ENCODE measurements at places on chromosomes 7 and 10. TPM values are rescaled to one million over a fixed set of nuclear protein-coding genes. Genes with fewer than 3 reads are reported as not detected.
A peak's percentile ranks its signal among the peaks of the same experiment; 100 is the strongest.

The NPTX2 gene
- total RNA-seq = 1.3 TPM

The TFR2 gene
- 0.47 TPM for total RNA-seq

The DOCK1 gene
- total RNA-seq = 20.6 TPM

GRCh38 chr10:101829561-101830315 lies 11.5 kb upstream of the OGA start:
- H3K27ac ChIP-seq = no peak overlapping the region
- no peak for DNase-seq
- H3K27me3 ChIP-seq = no peaks in the 10 kb centered on the region
- peaks cover 36% of the 10 kb centered on the region for H3K4me1 ChIP-seq
- peak overlapping the region; percentile 61 for H3K4me3 ChIP-seq

DNA sequence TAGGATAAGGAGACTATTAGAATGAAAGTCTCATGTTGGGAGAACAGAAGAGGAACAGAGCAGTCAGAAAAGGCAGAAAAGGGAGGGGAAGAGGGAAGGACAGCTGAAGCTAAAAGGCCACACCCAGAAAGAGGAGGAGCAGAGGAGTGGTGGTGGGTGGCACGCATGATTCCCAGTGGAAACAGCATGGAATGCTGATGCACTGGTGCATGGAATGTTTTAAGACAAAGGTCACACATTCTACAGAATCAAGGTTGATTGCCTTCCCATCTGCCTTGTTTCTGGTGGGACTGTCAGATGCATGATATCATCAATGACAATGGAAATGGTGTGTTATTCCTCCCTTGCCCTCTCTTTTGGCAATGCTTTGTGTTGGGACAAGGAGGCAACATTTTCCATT lies 285.4 kb upstream of the MKI67 start:
- H3K27ac ChIP-seq = no peak overlapping the region
- no peak overlapping the region for H3K4me3 ChIP-seq
- H3K27me3 ChIP-seq = no peaks in the 10 kb centered on the region
- no peak for DNase-seq

GRCh38 chr7:149454006-149454405 lies 6.9 kb downstream of the ZNF777 start:
- H3K4me3 ChIP-seq = no peak overlapping the region
- peaks cover 16% of the 10 kb centered on the region for H3K36me3 ChIP-seq
- H3K27ac ChIP-seq = no peak overlapping the region
- H3K4me1 ChIP-seq = peaks cover 9% of the 10 kb centered on the region

- H3K27ac ChIP-seq = no peak overlapping the region
- DNase-seq = no peak
- H3K36me3 ChIP-seq = no peaks in the 10 kb centered on the region
- no peaks in the 10 kb centered on the region for H3K4me1 ChIP-seq
Measured at GRCh38 chr7:48360574-48360973, 189.3 kb downstream of the ABCA13 start.
